ENCODE measurements at places on chromosomes 11 and 22. TPM values are rescaled to one million over a fixed set of nuclear protein-coding genes. Genes with fewer than 3 reads are reported as not detected.

DNA sequence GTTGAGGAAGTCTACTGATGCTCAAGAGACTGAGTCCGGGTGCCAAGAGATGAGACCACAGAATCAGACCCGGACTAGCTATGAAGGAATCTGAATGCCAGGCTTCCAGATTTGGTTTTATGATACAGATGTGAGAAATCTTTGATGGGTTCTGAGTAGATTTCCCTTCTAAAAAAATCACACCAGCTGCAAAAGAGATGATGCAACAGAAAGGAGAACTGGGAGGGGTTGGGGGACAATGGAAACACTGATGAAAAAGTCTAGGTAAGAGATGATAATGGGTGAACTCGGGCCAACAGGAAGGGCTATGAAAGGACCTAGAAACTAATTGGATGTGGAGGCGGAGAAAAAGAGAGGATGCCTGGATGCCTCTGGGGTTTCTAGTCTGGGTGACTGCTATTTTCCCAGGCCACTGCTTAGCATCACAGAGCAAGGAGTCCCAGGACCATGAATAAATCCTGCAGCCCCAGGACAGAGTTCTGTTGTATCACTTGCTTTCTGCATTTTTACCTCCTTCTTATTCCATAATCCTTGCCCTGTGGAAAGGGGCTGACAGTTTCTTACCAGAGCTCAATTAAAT is 115.4 kb upstream of the SEZ6L start:
- DNase-seq: no peak
- H3K4me1 ChIP-seq: no peaks in the 10 kb centered on the region
- no peaks in the 10 kb centered on the region for H3K36me3 ChIP-seq
- peaks cover 8% of the 10 kb centered on the region for H3K27me3 ChIP-seq
- H3K4me3 ChIP-seq: no peak overlapping the region
- H3K27ac ChIP-seq: no peak overlapping the region

DNA sequence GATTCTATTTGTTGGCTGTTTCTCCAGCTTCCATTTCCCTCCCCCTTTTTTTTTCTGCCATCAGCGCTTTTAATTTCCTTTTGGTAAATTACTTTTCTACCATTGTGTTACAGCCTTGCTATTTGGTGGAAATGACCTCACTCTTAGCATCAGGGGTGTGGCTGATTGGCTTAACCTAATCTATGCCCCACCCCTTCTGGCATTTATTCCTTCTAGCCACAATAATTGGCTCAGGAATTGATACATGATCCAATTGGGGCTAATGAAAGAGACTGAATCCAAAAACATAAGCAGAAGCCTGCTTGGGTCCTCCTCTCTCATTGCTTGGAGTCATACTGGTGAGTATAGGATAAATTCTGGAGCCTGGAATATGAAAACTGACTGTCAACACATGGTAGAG is 402.4 kb upstream of the LRRC4C start:
- H3K36me3 ChIP-seq: no peaks in the 10 kb centered on the region
- H3K4me1 ChIP-seq: no peaks in the 10 kb centered on the region
- no peaks in the 10 kb centered on the region for H3K27me3 ChIP-seq
- H3K4me3 ChIP-seq: no peak overlapping the region

The ASPHD2 gene
- total RNA-seq: 14.2 TPM

The TSSK2 gene
- total RNA-seq: not detected

The WDR74 gene
- 112 TPM for total RNA-seq

Measured in activated T-helper 2 cell treated with anti-CD3 and anti-CD28 coated beads, Interferon-gamma antibody, Interleukin-2, Interleukin-4, amounts not matched to agents 10 μg/mL and 5 μg/mL and 100 μg/mL, durations not matched to agents 14 hours and 24 hours and 36 hours (primary cell).